ENCODE measurements at places on chromosomes 5 and 9. TPM values are rescaled to one million over a fixed set of nuclear protein-coding genes. Genes with fewer than 3 reads are reported as not detected.
A peak's percentile ranks its signal among the peaks of the same experiment; 100 is the strongest.

HOMER1 gene
- 2.1 TPM for total RNA-seq

HTR4 gene
- total RNA-seq, result not detected

IRGM gene
- total RNA-seq, result 2.7 TPM

GRCh38 chr5:149381986-149382338 is 2.9 kb upstream of the IL17B start:
- DNase-seq, result peak; percentile 53

GRCh38 chr9:18629136-18629535 is 155.2 kb downstream of the ADAMTSL1 start:
- DNase-seq, result no peak
